ENCODE measurements at places on chromosomes 2 and 18. TPM values are rescaled to one million over a fixed set of nuclear protein-coding genes. Genes with fewer than 3 reads are reported as not detected.
A peak's percentile ranks its signal among the peaks of the same experiment; 100 is the strongest.

DNA sequence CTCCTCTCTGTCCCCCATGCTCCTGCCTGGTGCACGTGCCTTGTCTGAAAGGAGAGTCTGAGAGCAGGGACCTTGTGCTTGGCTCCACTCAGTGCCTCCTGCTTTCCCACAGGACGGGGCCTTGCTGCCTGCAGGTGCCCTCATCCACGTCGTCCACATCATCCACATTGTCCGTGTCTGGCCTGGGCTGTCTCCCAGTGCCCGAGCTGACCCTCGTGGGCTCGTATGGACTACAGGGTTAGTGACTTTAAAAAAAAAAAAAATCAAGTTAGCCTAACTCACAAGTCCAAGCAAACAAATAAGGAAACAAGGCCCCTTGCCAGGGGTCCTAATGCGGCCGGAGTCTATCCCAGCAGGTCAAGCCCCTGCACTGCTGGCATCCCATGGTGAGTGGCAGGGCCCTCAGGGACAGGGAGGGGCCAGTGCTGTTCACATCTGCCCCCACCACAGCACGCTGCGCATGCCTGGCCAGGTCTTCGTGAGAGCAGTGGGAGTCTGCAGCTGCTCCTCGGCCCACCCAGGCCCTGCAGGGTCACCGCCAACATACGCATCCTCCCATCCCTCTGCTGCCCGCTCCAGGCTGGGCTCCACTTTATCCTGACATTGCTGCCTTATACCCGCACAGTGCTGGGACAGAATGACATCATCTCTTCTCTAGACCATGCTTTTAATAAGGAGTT, 232.6 kb downstream of the NDUFA10 start:
- no peaks in the 10 kb centered on the region for H3K36me3 ChIP-seq
- no peak overlapping the region for H3K4me3 ChIP-seq
- DNase-seq: no peak
- no peaks in the 10 kb centered on the region for H3K4me1 ChIP-seq

DNA sequence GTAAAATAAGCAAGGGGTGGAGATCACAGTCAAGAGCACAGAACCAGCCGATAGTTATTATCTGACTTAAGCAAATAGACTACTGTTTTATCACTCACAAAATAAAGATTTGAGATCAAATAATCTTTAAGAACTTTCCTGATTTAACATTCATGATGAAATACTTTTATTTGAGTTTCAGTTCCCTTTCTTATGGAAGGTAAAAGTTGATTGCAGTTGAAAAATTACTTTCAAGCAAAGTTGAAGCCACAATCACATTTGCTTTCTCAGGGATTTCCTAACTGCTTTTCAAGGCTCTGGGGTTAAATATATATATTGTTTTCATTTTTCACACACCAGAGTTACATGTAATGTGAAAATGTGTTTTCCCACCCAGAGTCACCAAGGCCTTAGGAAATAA, 599.5 kb downstream of the KCNJ3 start:
- H3K36me3 ChIP-seq: no peaks in the 10 kb centered on the region
- no peaks in the 10 kb centered on the region for H3K27me3 ChIP-seq
- DNase-seq: no peak
- no peak overlapping the region for H3K27ac ChIP-seq

GRCh38 chr2:65465124-65465523, 32.7 kb upstream of the SPRED2 start:
- H3K4me3 ChIP-seq: no peak overlapping the region
- no peaks in the 10 kb centered on the region for H3K4me1 ChIP-seq
- no peaks in the 10 kb centered on the region for H3K27me3 ChIP-seq

DNA sequence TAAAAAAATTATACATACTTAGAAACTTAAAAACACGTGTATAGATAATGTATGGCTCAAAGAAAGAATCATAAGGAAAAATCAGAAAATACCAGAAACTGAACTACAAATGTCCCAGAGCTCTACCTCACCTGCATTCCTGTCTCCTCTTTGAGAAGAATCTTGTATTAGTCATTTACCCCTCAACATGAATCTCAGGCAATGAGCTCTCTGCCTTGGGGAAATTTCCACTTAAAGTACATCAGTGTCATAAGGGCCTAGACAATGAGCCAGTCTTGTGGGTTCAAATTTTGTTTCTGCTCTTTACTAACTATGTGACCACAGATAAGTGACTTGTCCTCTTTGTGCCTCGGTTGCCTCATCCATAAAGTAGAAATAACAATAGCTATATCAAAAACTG, 40.1 kb downstream of the SCG2 start:
- no peak overlapping the region for H3K4me3 ChIP-seq
- no peaks in the 10 kb centered on the region for H3K27me3 ChIP-seq
- no peaks in the 10 kb centered on the region for H3K36me3 ChIP-seq

GRCh38 chr2:229901819-229902218, 20.0 kb downstream of the TRIP12 start:
- no peaks in the 10 kb centered on the region for H3K36me3 ChIP-seq
- no peak overlapping the region for H3K4me3 ChIP-seq
- no peak overlapping the region for H3K27ac ChIP-seq
- no peaks in the 10 kb centered on the region for H3K27me3 ChIP-seq

DNA sequence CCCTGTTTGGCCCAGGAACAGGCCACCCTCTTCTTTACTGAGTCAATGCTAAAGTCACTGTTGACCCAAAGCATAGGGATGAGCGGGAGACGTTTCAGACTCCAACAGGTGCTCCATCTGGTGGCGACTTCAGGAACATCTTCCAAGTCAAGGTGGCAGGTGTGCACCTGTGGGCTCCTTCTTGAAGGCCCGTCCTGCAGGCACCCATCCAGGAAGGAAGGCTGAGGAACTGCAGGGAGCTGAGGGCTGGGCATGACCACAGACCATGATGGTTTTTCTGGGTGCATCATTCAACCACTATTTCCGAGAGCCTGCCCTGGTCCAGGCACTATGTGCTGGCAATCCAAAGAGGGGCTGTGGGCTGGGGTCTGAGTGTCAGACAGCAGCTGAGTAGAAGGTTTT, 142.8 kb downstream of the NDUFA10 start:
- no peaks in the 10 kb centered on the region for H3K27me3 ChIP-seq
- H3K4me3 ChIP-seq: no peak overlapping the region
- no peak overlapping the region for H3K27ac ChIP-seq
- H3K4me1 ChIP-seq: peaks cover 14% of the 10 kb centered on the region
- DNase-seq: peak; percentile 69

- peak overlapping the region; percentile 93 for H3K27ac ChIP-seq
- H3K4me1 ChIP-seq: peaks cover 96% of the 10 kb centered on the region
- no peaks in the 10 kb centered on the region for H3K36me3 ChIP-seq
- no peak overlapping the region for H3K4me3 ChIP-seq
- H3K27me3 ChIP-seq: no peaks in the 10 kb centered on the region
These were observed 51.1 kb downstream of the TNS1 start for GRCh38 chr2:217951521-217952247.

GRCh38 chr2:44578471-44579093, 216.8 kb downstream of the CAMKMT start:
- H3K27ac ChIP-seq: no peak overlapping the region
- H3K4me3 ChIP-seq: no peak overlapping the region
- H3K36me3 ChIP-seq: no peaks in the 10 kb centered on the region
- no peaks in the 10 kb centered on the region for H3K27me3 ChIP-seq
- H3K4me1 ChIP-seq: no peaks in the 10 kb centered on the region

DNA sequence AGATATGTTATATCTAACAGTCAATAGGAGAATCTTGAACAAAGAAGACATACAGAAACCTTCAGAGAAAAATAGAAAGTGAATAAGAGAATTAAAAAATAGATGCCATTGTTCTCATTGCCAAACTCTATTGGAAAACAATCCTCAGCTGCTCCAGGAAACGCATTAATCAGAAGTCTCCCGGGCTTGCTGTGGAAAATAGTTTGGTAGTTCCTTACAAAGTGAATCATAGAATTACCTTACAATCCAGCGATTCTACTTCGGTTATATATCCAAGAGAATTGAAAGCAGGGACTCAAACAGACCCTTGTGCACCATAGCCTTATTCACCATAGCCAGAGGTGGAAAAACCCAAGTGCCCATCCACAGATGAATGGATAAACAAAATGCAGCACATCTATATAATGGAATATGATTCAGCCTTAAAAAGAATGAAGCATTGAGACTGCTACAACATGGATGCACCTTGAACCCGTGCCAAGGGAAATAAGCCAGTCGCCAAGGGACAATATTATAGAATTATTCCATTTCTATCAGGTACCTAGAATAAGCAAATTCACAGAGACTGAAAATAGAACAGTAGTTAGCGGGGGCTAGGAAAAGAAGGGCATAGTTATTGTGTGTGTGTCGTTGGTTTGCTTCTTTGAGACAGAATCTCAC, 21.9 kb upstream of the CHRNA1 start:
- no peak overlapping the region for H3K4me3 ChIP-seq
- no peak overlapping the region for H3K27ac ChIP-seq
- H3K36me3 ChIP-seq: no peaks in the 10 kb centered on the region
- no peaks in the 10 kb centered on the region for H3K4me1 ChIP-seq

DNA sequence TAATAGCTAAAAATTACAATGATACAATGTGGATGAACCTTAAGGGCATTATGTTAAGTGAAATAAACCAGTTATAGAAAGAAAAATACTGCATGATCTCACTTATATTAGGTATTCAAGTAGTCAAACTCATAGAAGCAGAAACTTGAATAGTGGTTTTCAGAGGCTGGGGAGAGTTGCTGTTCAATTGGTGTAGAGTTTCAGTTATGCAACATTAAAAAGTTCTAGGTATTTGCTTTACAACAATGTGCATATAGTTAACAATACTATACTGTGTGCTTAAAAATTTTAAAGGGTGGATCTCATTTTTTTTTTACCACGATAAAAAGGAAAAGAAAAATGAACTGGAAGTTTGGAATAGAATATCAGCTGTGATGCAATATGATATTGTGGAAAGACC, 479.1 kb downstream of the SPAG16 start:
- DNase-seq: no peak
- no peaks in the 10 kb centered on the region for H3K27me3 ChIP-seq
- no peak overlapping the region for H3K4me3 ChIP-seq
- H3K4me1 ChIP-seq: no peaks in the 10 kb centered on the region
- H3K36me3 ChIP-seq: no peaks in the 10 kb centered on the region
- H3K27ac ChIP-seq: no peak overlapping the region

GRCh38 chr2:157587576-157587975, 41.1 kb downstream of the ACVR1C start:
- H3K4me1 ChIP-seq: no peaks in the 10 kb centered on the region
- no peak for DNase-seq
- H3K27ac ChIP-seq: no peak overlapping the region
- no peaks in the 10 kb centered on the region for H3K36me3 ChIP-seq
- no peaks in the 10 kb centered on the region for H3K27me3 ChIP-seq

DNA sequence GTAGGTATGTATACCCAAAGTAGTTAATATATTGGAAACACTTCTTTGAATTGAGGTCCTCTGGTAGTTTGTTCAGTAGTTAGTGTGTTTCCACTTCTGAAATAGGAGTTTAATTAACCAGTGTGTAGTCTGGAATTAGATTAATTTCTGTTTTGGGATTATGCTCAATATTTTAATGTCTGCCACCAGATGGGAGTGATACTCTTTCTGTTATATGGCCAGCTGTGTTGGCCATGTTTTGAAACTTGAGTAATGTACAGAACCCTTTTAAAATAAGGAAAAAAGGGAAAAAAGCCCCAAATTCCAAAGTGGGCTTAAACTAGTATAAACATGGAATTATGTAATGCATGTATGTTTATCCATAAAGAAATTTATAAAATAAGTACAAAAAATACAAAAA, 147.7 kb downstream of the CTNNA2 start:
- no peak for DNase-seq
- H3K27ac ChIP-seq: no peak overlapping the region
- no peaks in the 10 kb centered on the region for H3K36me3 ChIP-seq
- H3K4me1 ChIP-seq: no peaks in the 10 kb centered on the region
- no peak overlapping the region for H3K4me3 ChIP-seq

- H3K27me3 ChIP-seq: no peaks in the 10 kb centered on the region
- no peaks in the 10 kb centered on the region for H3K4me1 ChIP-seq
- no peak overlapping the region for H3K27ac ChIP-seq
These were observed 31.6 kb upstream of the ZNF804A start for GRCh38 chr2:184566716-184567115.

DNA sequence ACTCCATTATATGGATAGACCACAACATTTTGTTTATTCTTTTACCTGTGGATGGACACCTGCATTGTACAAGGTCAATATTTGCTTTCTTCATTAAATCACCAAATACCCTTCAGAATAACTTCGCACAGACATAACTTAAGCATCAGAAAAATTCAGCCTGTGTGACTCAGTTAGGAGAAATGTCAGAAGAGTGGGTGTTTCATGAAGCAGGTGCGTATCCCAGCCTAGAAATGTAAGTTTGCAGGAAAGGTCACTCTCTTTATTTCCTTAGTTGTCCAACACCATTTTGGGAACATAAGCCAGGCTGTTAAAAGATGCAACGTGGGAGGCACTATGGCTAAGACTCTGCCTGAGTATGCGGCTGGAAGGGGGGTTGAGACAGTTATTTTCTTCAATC, 48.6 kb upstream of the FHL2 start:
- no peaks in the 10 kb centered on the region for H3K4me1 ChIP-seq
- H3K4me3 ChIP-seq: no peak overlapping the region
- no peaks in the 10 kb centered on the region for H3K27me3 ChIP-seq
- DNase-seq: no peak

DNA sequence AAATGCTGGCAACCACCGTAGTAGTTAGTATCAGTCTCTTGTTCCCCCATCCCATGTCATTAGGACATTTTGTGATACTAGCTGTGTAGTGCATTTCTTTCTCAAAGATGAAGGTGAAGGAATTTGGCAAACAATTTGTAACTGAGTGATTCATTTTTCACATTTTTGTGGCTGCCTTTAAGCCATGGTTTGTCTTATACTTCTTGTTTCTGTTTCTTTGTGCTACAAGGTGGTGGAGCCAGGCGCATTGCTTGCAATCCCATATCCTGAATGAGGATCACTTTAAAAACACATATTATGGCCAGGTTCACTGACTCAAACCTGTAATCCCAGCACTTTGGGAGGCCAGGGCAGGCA, 40.6 kb downstream of the GPD2 start:
- no peak overlapping the region for H3K4me3 ChIP-seq
- no peak for DNase-seq
- H3K27ac ChIP-seq: peak overlapping the region; percentile 84
- no peaks in the 10 kb centered on the region for H3K27me3 ChIP-seq

GRCh38 chr2:229572507-229573271, 141.7 kb downstream of the DNER start:
- no peaks in the 10 kb centered on the region for H3K4me1 ChIP-seq
- H3K4me3 ChIP-seq: no peak overlapping the region
- H3K27ac ChIP-seq: no peak overlapping the region
- no peak for DNase-seq

CCDC178 gene
- 2.4 TPM for total RNA-seq

ALPG gene
- not detected for total RNA-seq

TXNDC2 gene
- total RNA-seq: not detected

AMER3 gene
- not detected for total RNA-seq

GREB1L gene
- 7.0 TPM for total RNA-seq

SLC16A14 gene
- total RNA-seq: 9.8 TPM

CCNT2 gene
- total RNA-seq: 29.8 TPM

C2orf80 gene
- not detected for total RNA-seq

QPCT gene
- 4.4 TPM for total RNA-seq

GPR39 gene
- 0.21 TPM for total RNA-seq

GRHL1 gene
- 4.2 TPM for total RNA-seq

RAB6D gene
- not detected for total RNA-seq
